ENCODE measurements at places on chromosomes 13 and 19.
A peak's percentile ranks its signal among the peaks of the same experiment; 100 is the strongest.

DNA sequence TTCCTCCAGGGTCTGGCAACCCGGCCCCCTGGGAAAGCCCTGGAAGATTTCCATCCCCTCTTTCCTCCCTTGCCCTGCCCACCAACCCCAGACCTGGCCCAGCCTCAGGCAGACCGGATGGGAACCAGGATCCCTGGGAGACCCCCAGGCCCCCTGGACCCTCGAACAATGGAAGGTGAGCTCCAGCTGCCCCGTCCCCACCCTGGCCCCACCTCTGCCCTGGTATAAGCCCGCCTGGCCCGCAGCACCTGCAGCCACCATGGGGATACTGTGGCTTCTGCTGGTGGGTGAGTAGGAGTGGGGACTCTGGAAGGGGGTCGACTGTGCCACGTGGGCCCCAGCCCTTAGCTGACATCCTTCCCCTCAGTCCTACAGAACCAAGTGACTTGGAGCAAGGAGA, 32.4 kb downstream of the HPN start:
- DNase-seq: no peak

GRCh38 chr19:58543826-58544590, at the start of gene TRIM28:
TRIM28 (plus strand) TSS chr19:58544064; CDS start chr19:58544758, 694 bp downstream.
- DNase-seq: no peak

GRCh38 chr19:1952635-1953034, 11.7 kb downstream of the CSNK1G2 start:
- DNase-seq: no peak

- DNase-seq: no peak
Measured at GRCh38 chr13:113597391-113598080, 13.0 kb downstream of the TFDP1 start.

GRCh38 chr13:33842986-33843385, 25.0 kb downstream of the RFC3 start:
- no peak for DNase-seq

DNA sequence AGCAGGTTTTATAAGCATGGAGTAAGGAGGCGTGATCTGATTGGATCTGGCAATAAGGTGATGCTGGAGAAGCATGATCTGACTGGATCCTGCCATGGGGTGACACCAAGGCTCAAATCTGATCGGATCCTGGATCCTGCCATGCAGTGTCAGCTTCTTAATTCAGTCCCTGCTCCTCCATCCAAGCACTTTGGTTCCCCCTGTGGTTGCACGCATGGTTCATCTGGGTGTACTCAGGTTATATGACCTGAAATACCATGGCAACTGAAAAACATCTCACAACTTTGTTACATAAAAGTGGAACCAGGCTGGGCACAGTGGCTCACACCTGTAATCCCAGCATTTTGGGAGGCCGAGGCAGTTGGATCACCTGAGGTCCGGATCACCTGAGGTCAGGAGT, 17.6 kb upstream of the KLK4 start:
- no peak for DNase-seq

- DNase-seq: no peak
Measured at GRCh38 chr19:9622531-9622930, 1.5 kb upstream of the ZNF561 start.

DNA sequence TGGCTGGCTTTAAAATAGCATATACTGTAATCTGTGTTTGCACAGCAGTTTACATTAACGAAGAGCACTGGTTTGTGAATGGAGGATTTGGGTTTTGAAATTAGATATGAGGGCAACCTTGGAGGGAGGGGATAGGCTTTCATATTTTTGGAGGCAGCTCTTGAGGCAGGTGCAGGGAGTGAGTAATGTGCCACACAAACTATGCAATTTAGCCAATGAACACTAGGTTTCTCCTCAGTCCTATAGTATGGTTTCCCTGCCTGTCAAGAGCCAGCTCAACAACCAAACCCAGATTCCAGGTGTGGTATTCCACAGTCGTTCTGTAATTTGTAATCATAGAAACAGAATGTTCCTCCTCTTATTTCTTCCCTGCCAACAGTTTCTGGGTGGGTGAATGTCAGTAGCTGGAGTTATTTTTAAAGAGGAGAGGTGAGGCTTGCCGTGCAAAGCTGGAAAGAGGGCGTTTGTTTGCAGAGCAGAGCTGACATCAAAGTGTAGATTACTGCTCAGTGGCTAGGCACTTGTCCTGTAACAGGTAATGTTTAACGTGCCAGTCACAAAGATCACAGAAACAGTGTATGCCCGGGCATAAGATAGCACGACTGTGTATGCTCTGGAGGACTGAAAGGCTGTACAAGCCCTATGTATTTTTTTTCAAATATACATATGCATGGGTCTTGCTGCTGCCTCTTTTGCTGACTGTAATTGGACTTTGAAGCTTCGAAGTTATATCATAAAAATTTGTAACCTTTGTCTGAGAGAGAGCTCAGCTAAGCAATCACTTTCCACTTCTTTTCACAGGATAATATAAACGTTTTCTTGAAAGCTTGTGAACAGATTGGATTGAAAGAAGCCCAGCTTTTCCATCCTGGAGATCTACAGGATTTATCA, 124.2 kb downstream of the LMO7 start:
- DNase-seq: peak; percentile 74

DNA sequence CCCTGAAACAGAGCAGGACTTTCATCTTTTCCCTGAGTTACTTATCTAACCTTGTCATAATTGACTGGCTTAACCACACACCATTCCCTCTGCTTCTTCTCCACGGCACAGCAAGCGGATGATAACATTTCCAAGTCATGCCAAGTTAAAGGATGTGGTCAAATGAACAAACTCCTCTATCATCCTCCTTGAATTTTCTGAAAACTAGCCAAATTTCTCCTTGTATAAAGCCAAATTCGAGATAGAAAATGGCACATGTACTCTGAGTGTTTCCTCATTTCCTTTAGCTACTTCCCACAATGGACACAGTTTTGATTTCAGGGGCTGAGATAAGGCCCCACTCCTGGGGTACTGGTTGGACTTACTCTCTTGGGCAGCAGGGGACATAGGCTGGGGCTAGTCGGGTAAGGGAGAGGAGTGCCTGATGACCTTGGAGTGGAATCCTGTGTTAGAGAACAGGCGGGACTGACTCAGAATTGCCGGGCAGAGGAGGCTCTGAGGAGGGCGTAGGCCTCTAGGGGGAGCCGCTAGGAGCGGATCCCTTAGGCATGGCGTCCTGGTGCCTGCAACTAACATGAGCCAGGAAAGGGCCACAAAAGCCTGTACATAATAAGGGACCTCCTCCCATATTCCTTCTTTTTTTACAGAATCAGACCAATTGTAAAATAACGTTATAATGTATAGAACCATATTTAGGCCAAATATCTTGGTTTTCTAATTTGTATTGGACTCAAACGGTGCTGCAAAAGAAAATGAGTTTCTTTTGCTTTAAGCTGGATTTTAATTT, 20.3 kb upstream of the TMTC4 start:
- DNase-seq: no peak

DNA sequence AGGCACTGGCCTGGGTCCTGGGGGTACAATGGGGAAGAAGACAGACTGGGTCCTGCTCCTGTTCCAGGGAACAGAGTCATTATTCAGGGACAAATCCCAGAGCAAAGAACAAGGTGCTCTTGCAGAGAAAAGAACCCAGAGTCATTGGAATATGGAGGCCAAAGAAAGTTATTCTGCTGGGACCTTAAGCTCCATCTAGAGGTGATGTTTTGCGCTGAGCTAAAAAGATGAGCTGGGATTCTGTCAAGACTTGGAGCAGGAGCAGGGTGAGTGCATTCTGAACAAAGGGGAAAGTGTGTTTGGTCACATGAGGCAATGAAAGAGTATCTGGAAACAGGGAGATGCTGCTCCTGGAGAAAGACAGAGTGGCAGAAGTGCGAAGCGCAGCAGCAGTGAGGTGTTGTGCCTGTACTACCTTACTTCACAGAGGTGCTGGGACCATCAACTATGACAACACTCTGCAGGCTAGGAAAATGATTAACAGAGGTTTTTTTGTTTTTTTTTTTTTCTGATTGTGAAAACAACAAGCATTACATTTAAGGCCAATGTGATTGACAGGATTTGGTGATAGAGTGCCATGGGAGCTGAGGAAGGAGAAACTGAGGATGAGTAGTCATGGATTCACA, 95.3 kb upstream of the TNFSF11 start:
- no peak for DNase-seq

- DNase-seq: no peak
Measured at GRCh38 chr13:36068566-36068965, 62.6 kb downstream of the DCLK1 start.

- DNase-seq: no peak
Measured at GRCh38 chr19:44955505-44956439, 592 bp downstream of the CLPTM1 start.

DNA sequence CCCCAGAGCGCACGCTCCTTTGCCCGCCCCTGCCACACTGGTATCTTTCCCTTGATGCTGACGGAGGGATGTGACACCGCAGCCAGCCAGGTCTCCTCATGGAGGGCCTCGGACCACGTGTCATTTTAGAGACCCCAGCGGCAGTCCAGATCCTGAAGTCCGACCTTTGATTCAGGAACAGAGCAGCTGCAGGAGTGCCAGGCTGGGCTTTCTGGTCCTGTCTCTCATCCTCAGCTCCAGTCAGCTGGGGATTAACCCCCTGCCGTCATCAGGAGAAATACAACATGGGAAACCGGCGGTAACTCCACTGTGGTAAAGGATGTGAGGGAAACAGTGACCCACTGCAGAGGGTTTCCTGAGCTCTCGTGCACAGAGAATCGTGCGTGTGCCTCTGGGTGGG, 140.6 kb downstream of the SIPA1L3 start:
- no peak for DNase-seq

DNA sequence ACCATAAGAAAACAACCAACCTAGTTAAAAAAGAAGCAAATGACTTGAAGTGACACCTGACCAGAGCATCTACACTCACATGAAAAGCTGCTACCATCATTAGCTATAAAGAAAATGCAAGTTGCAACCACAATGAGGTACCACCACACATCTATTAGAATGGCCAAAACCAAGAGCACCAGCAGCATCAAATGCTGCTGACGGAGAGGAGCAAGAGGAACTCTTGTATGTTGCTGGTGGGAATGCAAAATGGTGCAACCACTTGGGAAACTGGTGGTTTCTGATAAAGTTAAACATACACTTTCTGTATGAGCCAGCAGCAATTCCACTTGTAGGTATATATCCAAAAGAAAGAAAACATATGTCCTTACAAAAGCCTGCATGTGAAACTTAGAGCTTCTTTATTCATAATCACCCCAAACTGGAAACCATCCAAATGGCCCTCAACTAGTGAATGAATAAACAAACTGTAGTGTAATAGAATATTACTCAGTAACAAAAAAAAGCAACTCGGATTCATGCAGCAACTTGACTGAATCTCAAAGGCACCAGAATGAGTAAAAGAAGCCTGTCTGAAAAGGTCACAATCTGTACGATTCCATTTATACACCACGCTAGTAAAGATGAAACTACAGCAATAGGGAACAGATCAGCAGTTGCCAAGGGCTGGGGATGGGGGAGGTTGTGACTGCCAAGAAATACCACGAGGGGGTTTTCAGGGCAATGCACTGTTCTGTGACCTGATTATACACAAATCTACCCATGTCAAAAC, 60.9 kb upstream of the RANBP3 start:
- no peak for DNase-seq

DNA sequence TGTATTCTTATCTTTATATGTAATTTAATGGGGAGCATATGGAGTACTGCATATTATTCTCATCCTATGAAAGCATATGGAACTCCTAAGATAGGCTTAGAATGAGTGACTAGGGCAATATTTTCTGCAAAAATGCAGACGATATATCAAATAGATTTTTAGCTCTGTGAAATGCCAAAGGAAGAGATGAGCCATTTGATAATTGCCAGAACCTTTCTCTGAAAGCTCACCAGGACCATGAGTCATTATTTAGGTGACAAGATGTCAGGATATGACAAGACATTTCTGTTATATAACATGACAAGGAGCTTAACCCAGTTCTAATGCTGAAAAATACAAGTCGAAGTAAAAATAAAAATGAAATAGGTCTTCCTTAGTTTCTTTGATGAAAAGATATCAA, 145.0 kb downstream of the SLITRK6 start:
- DNase-seq: no peak

DNA sequence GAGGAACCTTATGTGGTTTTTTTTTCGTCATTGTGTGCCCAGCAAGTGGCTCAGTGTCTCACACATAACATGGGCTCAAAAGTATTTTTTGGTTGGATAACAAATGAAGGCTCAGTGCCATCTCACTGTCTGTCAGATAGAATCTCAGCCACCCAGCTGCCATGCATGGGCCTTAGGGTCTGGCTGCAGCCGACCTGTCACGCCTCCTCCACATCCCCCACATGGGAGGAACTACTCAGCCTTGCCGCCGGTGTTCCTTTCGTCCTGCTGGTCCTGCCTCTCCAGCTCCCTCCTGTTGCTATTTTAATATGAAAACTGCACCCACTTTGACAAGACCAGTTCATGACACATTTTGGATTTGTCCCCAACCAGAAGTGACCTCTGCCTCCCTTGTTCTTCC, 121.2 kb downstream of the SHISA2 start:
- DNase-seq: no peak

DNA sequence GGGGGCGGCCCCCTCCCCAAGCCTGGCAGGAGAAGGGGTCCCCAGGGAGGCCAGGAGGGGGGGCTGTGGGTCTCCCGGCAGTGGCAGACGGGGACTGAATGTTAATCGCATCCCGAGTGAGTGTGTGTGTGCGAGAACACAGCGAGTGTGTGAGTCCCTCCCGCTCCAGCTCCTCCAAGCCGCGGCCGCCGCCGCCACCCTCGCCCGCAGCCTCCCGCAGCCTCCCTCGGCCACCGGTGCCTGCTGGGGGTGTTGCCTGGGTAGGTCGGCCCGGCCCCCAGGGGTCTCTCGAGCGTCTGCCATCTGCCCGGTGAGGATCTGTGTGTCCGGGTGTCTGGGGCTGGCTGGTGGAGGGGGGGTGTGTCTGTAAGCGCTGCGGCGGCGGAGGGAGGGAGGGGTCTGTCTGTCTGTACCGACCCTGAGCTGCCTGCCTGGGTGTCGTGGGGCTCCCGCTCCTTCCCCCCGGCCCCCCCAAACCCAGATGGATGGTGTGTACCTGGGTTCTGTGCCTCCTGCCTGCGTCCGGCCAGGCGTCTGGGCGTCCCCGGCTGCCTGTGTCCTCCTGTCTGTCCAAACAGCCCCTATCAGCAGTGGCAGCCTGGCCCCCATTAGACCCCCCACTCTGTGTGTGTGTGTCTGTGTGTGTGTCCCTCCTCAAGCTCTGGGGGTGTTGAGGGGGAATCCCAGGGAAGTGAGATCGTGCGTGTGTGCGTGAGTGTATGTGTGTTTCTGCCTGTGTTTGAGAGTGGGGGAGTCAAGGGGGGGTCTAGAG, at the start of gene GRIN2D:
Gene GRIN2D (plus strand): TSS at position 110 of the 772 bp plus-strand sequence. CDS start 4,725 bp downstream, outside the sequence.
- DNase-seq: no peak

DNA sequence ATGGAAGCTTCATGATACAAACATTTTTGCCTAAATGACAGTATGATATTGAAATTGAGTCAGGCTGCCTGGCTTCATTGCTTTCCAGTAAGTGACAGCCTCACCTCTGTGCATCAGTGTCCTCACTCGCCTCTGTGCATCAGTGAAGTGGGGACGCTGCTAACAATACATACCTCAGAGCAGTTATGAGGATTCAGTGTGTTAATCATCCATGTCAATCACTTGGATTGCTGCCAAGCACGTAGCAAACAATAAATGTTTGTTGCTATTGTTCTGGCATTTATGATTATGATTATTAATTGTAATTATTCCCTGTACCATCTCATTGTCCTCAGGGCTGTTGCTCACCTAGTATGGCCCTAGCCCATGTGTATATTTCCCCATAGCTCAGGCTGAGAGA, 8.8 kb downstream of the PPP2R1A start:
- no peak for DNase-seq

- DNase-seq: no peak
Measured at GRCh38 chr19:47379381-47379938, 30.3 kb downstream of the DHX34 start.

GRCh38 chr13:72453161-72453560, 274.3 kb downstream of the MZT1 start:
- no peak for DNase-seq

Data from NCI-H1417 treated with DMSO at 0.1 percent for 48 hours (cell line).